Omental fat pad (tissue), 4 donors: ENCODE measurements at places on chromosomes 5 and 9.

DNA sequence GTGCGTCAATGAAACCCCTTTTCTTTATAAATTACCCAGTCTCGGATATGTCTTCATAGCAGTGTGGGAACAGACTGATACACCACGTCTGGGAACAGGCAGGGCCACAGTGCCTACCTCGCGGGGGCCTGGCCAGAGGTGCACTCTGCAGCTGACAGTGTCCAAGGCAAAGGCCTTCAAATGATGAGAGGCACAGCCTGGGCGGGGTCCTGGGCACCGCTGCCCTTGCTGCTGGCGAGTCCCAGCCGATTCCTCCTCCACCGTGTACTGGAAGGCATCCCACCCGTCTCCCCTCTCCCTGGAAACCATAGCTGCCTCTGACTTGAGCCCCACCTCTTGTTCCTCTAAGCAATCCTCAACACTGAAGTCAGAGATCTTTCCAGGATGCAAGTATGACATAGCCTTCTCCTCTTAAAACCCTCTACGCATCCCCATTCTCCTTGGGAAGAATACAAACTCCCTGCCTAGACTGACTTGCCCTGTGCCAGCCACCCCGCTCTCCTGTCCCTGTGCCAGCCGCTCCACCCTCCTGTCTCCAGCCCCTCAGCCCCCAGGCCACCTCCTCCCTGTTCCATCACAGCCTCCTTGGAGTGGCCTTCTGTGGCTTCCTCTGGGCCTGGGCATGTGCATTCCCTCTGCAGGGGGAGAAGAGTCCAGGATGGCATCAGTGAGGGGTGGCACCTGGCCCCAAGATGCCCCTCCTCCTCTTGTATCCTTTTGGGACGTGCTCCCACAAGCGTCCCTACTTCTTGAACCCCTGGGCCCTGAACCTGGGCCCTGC is 8.1 kb upstream of the COL5A1 start:
- DNase-seq: no peak

GRCh38 chr5:51829691-51830090 is 446.4 kb downstream of the ISL1 start:
- no peak for DNase-seq

GRCh38 chr5:31116466-31117031 is 76.9 kb upstream of the CDH6 start:
- DNase-seq: no peak

DNA sequence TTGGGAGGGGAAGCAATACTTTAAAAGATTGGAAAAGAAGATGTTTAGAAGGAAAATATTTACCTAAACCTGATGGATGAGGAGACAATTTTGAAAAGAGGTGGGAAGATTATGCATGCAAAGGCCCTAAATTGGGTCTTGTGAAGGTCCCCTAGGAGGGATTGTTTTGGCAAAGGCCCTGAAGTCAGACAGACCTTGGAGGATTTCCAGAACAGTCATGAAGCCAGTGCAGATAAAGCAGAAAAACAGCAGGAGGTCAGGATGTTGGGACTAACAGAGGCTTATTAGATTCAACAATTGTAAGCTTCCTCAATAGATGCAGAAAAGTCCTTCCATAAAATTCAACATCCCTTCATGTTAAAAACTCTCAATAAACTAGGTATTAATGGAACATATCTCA is 361.0 kb upstream of the CDH6 start:
- no peak for DNase-seq

DNA sequence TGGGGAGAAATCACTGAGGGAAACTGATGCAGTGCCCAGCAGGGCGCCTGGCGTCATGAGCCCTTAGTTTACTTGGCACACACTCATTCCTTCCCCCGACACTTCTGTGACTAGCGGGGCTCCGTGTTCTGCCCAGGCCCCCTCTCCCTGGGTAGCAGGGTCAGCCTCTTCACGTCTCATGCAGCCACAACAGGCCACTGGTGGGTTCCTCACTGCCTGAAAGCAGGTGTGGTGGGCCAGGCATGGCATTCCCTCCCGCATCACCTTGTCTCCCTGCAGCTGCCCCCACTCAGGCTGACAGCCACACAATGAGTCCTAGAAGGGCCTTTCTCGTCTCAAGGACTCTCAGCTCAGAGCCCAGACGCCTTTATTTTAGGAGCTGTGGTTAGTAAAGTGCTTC is 51.1 kb upstream of the CPLX2 start:
- DNase-seq: no peak

GRCh38 chr5:162654661-162655405 is 587.3 kb downstream of the GABRG2 start:
- DNase-seq: no peak

- DNase-seq: no peak
Observed at GRCh38 chr9:124623966-124624734, 117.0 kb upstream of the NR5A1 start.

DNA sequence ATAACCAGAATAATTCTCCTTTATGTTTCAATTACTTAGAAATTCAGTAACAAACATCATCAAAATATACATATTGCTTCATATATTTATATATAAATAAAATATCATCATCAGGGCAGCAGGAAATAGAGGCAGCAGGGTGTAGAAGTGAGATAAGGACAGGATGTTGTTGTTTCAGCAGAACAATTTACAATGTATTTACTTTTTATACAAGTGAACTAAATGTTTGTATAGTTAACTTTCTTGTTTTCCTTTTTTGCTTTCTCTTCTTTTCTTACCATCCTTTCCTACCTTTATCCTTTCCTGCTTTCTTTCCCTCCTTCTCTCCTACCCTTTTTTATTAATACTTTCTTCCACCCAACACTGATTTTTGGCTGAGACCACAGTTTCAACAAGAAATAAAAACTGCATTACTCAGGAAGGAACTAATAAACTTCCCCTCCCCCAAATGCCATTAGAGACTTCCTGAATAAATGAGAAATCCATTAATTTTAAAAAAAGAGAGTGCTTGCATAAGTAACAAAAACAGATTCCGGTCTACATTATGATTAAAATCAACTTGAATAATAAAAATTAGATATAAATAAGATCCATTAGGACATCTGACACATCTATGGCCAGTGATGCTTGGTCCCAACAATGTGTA is 159.8 kb upstream of the ACOT12 start:
- no peak for DNase-seq

GRCh38 chr5:68652534-68652965 is 437.0 kb downstream of the PIK3R1 start:
- DNase-seq: no peak

DNA sequence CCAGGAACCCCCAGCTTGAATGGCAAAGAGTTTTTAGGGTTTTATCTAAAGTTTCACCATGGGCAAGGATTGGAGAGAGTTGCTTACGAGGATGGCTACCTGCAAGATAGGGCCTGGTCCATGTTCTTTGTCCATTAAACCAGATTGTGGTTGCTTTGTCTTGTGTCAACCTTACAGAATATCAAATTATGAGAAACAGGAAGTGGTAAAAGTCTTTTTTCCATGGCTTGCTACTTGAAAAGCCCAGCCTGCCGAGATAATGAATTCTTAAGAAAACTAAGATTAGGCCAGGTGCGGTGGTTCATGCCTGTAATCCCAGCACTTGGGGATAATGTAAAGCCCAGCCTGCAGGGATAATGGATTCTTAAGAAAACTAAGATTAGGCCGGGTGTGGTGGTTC is 24.4 kb downstream of the ZNF474 start:
- no peak for DNase-seq

- DNase-seq: no peak
Observed at GRCh38 chr5:4054092-4054491, 458.5 kb downstream of the IRX1 start.

DNA sequence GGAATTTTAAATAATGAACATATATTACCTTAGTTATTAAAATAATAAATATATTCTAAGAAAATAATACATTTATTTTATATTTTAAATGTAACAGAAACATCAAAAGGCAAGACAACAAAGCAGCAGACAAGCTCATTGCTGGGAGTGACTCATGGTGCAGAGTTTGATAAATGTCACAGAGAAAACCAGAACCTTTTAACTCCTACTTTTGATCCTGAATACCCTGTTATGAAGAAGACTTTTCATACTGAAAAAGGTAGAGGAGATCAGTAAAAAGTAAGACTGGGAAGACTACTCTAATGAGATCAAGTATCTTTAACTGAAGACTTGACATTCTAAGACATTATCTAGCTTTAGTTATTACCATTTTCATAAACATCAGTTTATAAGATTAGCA is 99.0 kb upstream of the GNA14 start:
- DNase-seq: no peak
